GDM1 (cell line): ENCODE measurements at places on chromosomes 13 and 19.

DNA sequence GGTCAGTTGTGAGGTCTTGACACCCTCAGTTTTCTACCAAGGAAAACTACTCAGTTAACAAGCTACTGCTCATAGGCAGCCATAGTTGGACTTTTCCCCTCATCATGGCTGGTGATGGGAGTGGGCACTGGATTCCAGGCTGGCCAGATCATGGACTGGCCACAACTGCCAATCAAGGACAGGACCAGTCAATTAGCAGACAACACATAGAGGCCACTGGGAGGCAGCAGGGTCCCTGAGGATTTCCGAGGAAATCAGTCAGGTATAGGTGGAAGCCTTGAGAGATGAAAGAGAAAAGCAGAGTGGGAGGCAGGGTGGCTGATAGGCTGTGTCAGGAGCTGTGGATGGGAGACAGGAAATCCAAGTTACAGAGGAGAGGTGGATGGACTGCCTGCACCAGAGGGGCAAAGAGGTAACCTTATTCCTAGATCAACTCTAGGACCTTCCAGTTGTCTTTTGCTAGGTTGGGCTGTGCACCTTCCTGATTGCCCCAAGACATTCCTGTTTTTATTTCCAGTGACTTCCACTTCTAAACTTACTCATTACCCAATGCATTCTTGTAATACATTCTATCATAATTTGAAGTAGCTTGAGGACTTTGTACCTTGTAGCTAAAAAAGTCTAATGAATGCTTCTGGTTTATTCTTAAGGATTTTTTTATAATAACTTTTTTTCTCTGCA, 361.8 kb downstream of the KCNRG start:
- DNase-seq, result no peak

DNA sequence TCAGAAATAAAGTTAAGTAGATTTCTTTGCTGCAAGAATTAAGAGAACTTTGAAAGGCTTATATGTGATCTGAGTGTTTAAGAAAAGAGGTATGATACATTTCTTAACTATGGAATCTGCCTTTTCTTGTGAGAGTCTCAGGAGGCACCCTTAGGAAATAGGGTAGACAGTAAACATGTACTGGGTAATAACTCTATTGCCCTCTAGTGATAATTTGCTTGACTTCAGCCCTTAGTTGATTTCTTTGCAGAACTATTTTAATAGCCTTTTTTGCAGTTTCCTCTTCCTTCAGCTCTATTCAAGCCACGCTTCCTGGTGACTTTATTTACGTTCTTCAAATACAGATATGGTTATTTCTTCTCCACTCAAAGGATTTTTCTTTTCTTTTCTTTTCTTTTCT, 37.0 kb upstream of the CCNA1 start:
- DNase-seq, result peak; percentile 56

DNA sequence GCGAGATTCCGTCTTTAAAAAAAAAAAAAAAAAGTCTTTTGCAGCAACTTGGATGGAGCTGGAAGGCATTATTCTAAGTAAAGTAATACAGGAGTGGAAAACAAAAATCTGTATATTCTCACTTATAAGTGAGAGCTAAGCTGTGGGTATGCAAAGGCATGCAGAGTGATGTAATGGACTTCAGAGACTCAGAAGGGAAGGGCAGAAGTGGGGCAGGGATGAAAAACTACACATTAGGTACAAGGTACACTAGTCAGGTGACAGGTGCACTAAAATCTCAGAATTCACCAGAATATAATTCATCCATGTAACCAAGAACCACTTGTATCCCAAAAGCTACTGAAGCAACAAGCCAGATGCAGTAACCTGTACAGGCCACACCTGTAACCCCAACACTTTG, 2.0 kb downstream of the GP6 start:
- no peak for DNase-seq

DNA sequence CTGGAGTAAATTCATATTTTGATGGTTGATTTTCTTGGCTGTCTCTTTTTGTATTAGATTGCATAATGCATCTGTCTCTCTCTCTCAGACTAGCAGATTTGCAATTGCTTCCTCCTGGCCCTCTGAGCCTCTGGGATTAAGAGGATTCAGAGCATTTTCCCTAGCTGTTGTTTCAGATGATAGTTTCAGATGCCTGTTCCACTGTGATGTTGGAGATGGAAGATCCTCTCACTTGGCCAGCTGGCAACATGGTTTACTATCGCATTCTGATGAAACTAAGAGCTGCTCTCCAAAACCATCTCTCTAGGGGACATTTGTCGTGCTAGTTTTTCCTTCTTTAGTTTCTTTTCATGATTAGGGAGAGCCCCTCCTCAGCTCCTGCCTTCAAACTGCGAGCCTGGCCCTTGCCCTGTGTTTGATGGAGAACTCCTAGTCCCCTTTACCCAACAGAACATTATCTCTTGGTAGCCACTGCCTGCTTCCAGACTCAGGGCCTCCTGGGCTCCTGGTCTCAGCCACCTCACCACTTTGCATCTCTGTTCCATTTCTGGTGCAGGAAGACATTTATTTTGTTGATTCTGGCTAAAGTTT, 244.6 kb downstream of the B3GLCT start:
- DNase-seq, result no peak

DNA sequence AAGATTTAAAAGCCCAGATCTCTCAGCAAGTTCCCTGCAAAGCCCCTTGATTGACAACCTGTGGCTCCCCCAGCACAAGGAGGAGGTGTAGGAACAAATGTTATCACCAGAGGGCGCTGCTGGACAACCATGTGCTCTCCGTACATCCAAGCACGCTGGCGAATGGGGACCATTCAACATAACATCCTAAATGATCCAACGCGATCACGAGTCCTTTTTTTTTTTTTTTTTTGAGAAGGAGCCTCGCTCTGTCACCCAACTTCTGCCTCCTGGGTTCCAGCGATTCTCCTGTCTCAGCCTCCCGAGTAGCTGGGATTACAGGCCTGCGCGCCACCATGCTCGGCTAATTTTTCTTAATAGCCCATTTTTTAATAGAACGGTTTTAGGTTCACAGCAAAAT, 52.0 kb downstream of the NWD1 start:
- DNase-seq, result peak; percentile 52

- DNase-seq, result no peak
Observed at GRCh38 chr13:23777575-23777870, 111.7 kb downstream of the MIPEP start.

DNA sequence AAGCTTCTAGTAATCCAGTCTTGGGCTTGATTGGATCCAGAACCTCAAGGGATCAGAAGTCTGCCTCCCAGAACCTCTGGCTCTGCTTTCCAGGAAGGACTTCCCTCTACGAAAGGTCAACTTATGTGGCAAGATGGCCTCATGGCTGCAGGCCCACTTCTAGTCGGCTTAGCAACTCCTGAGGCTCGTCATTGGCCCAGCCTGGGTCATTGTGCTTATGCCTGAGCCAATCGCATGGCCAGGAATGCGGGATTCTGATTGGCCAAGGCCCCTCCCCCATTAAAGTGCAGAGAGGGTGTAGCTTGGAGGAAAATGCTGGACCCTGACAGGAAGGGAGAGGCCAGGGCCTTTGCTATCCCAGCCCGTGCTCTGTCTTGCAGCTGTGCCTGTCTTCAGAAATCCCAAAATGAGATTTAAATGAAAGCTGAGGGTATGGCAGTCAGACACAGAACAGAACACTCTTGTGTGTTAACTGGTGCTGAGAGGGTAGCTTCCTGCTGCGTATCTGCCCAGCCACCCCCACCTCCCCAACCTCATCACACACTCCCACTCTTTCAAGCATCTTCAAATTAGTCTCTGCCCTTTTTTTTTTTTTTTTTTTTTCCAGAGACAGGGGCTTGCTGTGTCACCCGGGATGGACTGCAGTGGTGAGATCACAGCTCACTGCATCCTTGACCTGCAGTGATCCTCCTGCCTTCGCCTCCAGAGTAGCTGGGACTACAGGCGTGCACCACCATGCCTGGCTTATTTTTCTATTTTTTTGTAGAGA, 5.5 kb upstream of the CCNE1 start:
- no peak for DNase-seq

DNA sequence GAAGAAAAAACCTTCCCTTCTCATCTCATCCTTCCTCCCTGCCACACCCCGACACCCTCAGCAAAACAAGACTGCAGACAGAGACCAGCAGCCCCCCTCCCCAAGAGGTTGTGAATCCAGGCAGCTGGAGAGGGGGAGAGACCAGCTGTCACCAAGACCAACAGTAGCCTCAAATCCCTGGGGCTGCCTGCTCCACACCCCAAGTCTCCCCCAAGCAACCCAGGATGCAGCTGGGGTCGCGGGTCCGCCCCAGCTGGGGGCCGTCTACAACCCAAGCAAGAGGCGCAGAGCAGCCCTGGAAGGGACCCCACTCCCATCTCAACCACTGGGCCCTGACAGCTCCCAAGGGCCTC, 7.1 kb downstream of the KLF16 start:
- DNase-seq, result no peak

DNA sequence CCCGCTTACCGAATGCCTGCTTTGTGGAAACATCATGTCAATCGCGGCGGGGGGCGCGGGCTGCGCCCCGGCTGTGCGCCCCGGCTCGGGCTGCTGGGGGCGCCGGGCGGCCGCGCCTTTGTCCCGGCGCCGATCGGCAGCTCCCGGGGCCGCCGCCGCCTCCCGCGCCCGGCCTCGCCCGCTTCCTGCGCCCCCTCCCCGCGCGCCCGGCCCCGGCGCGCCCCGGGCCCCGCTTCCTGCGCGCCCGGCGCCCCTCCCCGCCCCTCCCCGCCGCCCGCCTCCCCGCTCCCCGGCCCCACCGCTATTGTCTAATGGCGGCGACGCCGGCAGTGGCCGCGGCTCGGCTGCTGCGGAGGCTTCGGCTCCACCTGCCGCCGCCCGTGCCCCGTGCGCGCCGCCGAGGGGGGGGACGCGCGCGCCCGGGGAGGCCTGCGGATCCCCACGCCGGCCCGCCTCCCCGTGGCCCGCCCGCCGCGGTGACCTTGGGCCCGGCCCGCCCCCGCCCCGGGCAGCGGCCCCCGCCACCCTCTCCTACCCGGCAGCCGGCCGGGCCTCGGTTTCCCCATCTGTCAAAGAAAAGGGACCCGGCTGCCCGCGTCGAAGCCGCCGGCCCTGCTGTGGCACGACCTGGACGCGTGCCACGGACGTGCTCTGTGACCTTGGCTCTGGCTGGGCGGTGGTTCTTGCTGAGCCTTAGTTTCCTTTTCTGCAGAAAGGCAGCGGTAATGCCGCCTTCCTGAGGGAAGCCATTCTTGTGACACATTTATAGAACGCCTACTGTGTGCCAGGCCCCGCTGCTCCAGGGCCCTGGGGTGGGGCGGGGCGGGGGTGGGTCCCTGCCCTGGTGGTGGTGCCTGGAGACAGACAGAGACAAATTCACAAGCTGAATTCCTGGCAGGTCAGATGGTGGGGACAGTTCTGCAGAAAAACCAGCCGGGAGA, at the start of gene TLE5:
Gene TLE5, minus strand, starts transcription at position 331 of the 941 bp plus-strand sequence. Its CDS starts 295 bp downstream, at position 36.
- peak; percentile 55 for DNase-seq

DNA sequence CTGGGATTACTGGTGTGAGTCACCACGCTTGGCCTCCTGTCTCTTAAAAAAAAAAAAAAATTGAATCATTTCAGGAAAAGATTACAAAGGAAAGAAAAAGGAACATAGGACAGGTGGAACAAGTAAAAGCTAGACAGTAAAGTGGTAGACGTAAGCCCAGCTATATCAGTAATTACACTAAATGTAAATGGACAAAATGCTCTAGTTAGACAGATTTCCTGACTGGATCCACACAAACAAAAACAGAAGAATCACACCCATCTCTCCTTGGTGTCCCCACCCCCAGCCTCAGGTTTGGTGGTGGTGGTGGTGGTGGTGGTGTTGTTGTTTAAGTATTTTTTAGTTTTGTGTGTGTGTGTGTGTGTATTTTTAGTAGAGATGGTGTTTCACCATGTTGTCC, 6.3 kb upstream of the SPIB start:
- DNase-seq, result no peak

- DNase-seq, result no peak
Observed at GRCh38 chr13:97280478-97280877, 58.3 kb downstream of the MBNL2 start.

GRCh38 chr19:42512743-42513304, 15.5 kb downstream of the CEACAM1 start:
- no peak for DNase-seq

GRCh38 chr13:113161433-113161832, 3.0 kb downstream of the PROZ start:
- DNase-seq, result no peak

- no peak for DNase-seq
Observed at GRCh38 chr13:30026093-30026492, 175.7 kb upstream of the UBL3 start.

GRCh38 chr13:47886314-47886713, 114.8 kb downstream of the SUCLA2 start:
- no peak for DNase-seq

DNA sequence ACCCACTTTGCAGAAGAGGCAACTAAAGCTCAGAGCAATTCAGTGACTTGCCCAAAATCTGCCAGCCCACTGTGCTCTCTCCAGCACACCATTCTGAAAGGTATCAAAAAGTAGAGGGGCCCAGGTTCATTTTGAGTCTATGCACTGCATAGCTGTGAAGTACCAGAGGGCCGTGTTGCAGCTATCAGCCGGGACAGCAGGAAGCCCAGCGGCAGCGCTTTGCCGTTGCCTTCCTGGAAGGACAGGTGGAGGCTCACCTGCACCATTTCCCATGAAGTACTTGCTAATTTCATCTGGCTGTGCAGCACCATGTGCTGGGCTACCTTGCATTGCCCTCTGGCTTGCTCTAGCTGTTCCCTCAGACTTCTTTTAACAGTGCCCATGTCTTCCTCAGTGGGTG, 2.7 kb upstream of the SERPINE3 start:
- DNase-seq, result no peak

GRCh38 chr13:34857558-34858325, 84.3 kb upstream of the NBEA start:
- no peak for DNase-seq

- DNase-seq, result no peak
Observed at GRCh38 chr19:46495786-46496099, at the start of gene PNMA8B. Gene PNMA8B, minus strand, starts transcription at chr19:46495867. Its CDS starts 402 bp downstream, at chr19:46495465.

DNA sequence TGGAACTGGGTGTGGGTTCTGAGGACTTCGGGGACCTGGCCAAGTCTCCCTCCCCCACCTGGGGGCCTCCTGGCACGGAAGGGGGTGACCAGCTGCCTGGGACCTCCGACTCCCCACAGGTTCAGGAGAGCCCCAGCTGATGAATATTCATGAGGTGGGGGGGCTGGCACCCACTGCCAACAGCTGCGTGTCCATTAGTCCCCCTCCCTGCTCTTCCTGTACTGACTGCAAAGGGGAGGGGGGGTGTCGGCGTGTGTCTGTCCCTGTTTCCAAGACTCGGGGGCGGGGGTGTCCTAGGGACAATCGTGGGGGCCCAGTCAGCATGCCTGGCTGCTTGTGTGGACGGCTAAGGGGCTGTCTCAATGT, 10.6 kb upstream of the NFIX start:
- DNase-seq, result no peak

GRCh38 chr19:28553005-28553404, 659.9 kb downstream of the UQCRFS1 start:
- no peak for DNase-seq

DNA sequence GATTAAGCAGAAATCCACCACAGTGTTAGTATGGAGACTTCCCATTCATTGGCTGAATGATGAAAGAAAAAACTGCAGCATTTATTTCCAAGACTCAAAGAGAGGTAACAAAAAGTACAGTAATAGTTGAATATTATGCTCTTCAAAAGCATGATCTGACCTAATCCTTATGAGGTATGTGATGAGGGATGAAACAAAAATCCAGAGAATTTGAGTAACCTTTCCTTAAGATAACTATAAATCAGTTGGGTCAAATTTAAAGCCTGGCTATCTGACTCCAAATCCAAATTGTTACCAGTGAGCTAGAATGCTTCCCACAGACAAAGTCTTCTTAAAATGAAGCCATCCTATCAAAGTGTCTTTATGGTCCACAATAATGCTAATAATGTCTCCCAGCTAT, 38.1 kb downstream of the NUFIP1 start:
- no peak for DNase-seq
